HL-60 (cell line): ENCODE measurements at places on chromosomes 7 and 10.

- no peak for DNase-seq
These were observed 107.3 kb downstream of the GALNT11 start for GRCh38 chr7:152132812-152133211.

DNA sequence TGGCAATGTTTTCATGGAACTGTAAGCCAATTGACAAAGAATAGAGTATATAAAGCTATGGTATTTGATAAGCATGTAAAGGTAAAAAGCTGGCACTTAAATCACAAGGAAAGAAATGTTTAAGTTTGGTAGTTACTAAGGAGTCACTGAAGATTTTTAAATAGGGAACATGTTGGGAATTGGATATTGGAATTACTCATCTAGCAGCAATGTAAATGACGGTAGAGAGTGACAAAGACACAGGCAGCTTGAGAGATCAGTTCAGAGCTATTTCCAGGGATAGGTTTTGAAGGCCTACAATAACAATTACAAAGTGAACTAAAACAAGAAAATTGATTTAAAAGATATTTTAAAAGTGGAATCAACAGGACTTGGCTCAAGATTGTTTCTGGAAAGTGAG, 36.8 kb downstream of the SP8 start:
- DNase-seq = no peak

DNA sequence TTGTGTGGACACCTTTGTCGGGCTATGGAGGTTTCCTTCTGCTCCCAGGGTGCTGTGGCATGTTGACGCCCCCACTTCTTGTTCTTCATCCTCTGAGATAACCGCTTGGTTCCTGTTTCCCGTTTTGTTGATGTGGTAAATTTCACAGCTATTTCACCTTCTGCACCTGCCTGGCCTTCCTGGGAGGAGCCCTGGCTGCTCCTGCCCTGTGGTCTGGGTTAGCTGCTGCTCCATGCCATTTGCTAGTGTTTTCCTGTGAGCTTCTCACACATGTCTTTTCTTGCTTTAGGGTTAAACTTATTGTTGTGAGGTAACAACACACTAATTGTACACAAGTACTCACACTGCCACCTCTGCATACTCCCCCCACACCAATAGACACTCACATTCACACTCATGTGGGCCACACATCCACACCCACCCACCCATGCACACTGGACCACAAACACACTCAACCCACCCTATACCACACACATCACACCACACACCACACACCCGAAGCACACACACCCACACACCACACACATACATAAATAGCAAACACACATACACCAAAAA, 46.5 kb upstream of the MSMB start:
- peak; percentile 90 for DNase-seq

DNA sequence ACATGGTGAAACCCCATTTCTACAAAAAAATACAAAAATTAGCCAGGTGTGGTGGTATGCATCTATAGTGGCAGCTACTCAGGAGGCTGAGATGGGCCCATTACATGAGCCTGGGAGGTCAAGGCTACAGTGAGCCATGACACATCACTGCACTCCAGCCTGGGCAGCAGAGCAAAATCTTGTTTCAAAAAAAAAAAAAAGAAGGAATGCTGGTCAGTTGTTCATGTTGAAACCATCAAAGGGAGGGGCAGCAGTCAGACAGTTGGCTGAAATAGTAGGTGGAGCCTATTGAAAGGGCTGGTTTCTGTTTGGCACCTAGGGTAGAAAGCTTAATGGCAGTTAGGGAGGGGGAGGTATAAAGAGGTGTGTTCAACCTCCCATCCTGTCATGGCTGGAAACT, 323.0 kb downstream of the GALNT17 start:
- no peak for DNase-seq

- no peak for DNase-seq
These were observed 21.4 kb upstream of the HELLS start for GRCh38 chr10:94524146-94524545.

DNA sequence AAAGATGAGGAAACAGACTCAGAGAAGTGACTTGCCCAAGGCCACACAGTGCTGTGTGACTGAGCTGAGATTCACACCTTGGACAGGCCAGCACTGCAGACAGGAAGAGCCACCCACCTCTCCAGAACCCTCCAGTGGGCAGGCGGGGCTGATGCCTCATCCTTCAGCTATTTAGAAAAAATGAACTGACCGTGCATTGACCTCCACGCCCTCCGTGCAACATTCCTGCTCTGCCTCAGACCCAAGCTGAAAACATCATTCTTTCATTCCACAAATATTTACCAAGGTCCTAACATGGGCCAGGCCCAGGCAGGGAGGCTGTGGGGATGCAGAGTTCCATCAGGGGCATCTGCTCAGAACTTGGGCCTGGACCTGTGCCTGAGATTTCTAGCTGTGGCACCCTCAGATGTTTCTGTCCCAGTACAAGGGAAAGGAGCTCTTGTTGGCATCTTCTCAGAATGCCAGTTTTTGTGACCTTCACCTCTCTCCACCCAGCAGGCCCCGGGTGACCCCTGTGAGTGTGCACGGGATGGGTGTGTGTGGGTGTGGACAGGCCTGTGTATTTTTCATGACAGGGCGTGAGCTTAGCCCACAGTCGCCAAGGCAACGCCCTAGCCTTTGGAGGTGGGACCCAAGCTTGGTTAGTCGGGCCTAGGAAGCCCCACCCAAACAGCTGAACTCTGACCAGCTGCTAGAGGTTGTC, 6.5 kb downstream of the VSIR start:
- DNase-seq = no peak

GRCh38 chr7:103048833-103049232, 25.8 kb downstream of the FBXL13 start:
- peak; percentile 15 for DNase-seq

DNA sequence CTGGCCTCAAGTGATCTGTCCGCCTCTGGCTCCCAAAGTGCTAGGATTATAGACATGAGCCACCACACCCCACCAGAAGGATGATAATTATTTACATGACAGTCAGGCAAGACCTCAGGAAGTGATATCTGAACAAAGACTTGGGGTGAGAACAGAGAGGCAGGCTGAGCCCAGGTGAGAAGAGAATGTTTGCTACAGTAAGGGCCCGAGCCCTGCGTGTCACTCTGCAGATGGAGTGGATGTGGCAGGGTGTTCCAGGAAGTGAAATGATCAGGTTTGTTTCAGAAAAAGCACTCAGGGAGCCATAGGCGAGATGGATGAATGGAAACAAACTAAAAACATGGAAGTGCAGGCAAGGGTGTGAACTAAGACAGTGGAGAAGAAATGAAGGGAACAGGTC, 22.2 kb downstream of the SFMBT2 start:
- no peak for DNase-seq

GRCh38 chr10:93245779-93246178, 172.1 kb downstream of the CYP26A1 start:
- no peak for DNase-seq

DNA sequence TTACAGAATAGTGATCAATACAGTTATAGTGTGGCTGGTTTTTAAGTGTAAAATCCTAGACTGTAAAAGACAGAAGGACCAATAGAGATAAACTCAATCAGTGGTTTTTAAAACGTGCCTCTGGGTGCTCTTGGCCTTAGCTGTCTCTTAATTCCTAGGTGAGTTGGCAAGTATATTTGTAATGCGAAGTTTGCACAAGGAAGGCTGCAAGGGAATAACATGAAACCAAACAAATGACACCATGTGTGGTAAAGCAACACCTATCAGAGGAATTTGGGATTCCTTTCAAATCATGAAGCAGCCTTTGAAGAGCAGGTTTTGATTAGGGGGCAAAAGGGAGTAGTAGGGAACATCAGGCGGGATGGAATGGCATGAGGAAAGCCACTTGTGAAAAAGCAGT, 284.6 kb downstream of the INHBA start:
- DNase-seq = no peak

DNA sequence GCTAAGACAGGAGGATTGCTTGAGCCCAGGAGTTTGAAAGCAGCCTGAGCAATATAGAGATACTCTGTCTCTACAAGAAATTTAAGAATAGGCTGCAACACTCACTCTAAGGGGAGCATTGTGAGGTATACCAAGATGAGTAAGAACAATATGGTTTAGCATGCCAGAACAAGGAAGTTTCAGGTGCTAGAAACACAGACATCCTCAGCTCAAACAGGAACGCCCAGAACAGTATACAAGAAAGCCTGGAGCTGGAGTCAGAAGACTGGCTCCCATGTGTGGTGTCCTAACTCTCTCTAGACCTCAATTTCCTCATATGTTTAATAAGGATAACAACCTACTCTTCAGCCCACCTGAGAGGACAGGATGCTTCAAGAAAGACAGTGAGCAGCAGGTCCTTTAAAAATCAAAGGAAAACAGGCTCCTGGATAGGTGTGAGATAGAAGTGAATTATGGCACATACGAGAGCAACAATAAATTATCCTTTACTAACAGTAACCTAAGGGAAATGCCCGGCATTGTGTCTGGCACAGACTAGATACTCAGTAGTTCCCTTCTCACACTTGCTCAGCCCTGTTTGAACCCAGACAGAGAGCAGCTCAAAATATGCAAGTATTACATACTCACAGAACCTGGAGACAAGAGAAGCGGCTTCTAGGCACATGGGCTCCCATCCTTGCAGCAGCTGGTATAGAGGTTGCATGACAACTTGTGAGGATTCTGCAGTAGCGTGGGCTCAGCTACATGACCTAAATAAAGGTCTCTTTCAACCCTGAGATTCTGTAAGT, 45.4 kb downstream of the KAT6B start:
- peak; percentile 50 for DNase-seq

DNA sequence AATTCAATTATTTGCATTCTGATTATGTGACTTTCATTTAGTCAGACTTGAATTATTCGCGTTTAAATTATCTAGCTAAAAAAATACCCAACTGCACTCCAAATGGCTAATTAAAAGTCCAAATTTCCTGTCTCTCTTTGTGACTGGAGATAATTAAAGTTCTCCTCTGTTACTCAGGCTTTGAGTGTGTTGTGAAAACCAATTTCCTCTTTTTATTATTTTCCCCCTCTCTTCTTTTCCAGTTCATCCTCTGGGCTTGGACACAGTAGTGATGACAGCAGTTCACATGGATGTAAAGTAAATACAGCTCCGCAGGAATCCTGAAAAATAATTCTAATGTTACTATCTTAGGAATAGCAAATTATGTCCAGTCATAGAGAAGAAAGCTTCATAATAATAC, 80.6 kb downstream of the SNX10 start:
- DNase-seq = no peak

- no peak for DNase-seq
These were observed 56.8 kb downstream of the CSTF2T start for GRCh38 chr10:51642581-51642980.

DNA sequence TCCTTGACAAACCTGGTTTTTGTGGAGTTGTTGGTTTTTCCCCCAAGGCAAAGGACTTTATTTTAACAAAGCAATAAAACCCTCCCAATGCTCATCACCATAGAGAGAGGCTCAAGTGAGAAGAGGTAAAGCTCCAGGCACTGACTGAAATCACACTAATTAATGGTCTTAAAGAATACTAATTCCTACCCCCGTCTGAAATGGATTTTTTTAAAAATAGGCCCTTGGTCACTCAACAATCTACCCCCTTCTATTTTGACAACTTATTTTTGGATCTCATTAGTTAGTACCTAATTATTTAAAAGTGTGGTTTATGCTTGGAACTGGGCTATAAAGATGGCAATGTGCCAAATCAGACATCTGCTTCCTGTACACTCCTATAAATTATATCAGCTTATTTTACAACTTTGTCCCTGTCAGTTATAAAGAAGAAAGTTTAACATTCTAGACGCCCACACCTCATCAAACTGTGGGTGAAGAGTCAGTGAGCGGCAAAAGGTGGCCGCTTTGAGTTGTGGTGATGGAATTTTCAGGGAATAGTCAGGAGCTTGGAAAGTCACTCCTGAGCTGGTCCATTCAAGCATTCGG, 10.6 kb downstream of the GLI3 start:
- no peak for DNase-seq

- DNase-seq = no peak
These were observed 18.4 kb downstream of the TNS3 start for GRCh38 chr7:47563521-47563920.
